ENCODE measurements at places on chromosomes 1 and 21. TPM values are rescaled to one million over a fixed set of nuclear protein-coding genes. Genes with fewer than 3 reads are reported as not detected.

The TMEM125 gene
- not detected for total RNA-seq

The KRTAP19-1 gene
- total RNA-seq, result not detected

DNA sequence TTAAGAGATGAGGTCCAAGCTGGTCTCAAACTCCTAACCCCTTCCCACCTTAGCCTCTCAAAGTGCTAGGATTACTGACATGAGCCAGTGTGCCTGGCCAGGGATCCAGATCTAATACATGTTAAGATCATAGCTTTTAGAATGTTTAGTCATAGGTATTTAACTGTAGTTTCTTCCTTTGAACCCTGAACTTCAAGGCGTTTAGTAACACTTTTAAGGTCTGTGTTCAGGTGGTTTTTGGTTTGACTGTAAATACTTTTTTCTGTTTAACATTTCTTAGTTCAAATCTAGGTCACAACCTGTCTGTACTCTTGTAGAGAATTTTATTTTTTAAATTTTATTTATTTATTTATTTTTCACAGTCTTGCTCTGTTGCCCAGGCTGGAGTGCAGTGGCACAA, 28.1 kb downstream of the RAP1A start:
- no peak for DNase-seq

GRCh38 chr1:24912376-24913273, 17.5 kb downstream of the RUNX3 start:
- no peak for DNase-seq

DNA sequence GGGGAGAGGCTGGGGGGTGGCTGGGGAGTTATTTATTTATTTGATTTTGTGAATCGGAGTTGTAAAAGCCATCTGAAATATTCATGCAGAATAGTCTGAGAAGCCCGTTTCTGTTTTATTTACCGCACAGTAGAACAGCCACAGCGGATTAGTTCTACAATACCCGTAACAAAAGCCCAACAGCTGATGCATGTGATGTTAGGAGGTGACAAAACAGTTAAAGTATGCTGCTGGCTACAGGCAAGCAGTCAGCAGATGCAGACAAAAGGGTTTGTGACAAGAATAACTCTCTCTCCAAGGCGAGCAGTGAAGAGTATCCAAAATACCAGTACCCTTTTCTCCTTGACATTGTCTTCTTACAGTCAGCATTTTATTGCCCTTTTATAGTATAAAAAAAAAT, 42.0 kb downstream of the PROX1 start:
- no peak for DNase-seq

DNA sequence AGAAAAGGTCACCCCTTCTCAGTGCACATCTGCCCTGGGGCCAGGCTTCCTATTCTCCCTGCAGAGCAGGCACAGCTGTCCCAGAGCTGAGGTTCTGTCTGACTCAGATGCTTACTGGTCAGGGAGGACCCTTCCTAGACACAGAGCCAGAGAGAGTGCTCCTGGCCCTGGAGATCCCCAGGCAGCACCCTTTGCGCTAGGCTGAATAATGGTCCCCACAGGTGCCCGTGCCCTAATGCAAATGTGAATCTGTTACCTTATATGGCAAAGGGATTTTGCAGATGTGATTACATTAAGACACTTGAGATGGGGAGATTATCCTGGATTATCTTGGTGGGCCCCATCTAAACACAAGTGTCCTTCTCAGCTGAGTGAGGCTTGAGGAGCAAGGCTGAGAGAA, 2.6 kb upstream of the TNNI1 start:
- DNase-seq, result no peak

DNA sequence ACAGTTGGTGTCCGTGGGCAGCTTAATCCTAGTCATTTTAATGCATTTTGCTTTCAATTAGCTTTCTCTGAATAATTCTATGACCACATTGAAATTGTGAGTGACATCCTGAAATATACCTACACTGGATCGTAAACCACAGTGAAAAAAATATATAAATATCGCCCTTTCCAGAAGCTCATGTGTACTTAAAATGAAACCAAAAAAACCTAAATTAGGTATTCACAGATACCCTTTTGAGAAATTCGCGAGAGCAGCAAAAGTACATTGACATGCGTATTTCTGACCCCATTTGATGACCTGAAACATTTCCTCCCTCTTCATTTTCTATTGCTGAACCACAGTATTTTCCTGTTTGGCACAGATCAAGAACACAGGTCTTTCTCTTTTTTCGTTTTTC, 253.8 kb downstream of the LTN1 start:
- no peak for DNase-seq

- DNase-seq, result no peak
These were observed 29.7 kb downstream of the NTMT2 start for GRCh38 chr1:170175484-170175883.

DNA sequence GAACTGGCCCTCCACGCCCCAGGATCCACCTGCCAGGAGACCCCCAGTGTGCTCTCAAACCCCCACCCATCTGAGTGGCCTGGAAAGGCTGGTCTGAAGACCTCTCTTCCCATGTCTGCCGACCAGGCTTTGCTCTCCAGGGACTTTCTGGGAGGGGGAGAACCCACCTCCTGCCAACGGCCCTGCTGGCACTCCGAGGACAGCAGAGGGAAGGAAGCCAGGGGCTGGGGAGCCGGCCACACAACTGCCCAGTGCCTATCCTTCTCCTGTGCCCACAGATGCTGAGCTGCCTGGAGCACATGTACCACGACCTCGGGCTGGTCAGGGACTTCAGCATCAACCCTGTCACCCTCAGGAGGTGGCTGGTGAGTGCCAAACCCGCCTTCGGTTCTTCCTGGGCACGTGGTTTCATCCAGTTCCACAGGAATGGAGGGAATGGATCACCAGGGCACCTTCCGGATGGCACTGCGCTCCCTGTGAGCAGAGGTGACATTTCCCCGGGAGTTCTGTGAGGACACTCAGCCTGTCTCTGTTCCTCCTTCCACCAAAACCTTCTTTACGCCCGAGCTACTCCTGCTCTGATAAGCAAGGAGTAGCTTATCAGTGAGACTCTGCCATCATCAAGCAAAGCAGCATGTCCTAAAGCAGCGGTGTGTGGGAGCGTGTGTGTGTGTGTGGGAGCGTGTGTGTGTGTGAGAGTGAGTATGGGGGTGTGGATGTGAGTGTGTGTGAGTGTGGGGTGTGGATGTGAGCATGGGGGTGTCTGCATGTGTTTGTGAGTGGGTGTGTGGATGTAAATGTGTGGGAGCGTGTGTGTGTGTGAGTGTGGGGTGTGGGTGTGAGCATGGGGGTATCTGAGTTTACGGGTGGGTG, 105.5 kb downstream of the PDE9A start:
- DNase-seq, result no peak

DNA sequence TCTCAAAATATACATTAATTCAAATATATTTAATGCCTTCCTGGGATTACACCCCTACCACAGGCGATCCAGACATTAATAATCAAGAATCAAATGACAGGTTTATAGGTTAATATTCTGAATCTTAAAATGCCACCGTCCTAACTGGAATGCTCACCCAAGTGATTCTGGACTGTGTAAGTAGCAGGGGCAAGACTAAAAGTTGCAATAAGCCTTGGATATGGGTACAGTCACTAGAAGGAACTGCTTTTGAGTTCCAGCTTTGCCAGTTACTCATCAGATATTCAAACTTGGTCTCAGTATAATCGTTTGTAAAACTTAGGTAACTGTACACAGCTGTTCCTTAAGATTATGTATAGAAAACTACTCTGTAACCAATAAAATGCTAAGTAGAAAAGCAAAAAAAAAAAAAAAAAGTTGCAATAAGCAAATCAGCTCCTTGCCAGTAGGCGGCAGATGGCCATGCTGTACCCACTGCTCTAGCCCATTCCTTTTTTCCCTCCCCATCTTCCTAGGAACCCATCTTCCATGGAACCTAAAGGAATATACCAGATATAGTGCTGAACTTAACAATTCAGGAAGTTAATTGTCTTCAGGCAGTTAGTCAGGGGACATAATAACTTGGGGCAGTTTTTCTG, 10.5 kb downstream of the RO60 start:
- DNase-seq, result no peak

DNA sequence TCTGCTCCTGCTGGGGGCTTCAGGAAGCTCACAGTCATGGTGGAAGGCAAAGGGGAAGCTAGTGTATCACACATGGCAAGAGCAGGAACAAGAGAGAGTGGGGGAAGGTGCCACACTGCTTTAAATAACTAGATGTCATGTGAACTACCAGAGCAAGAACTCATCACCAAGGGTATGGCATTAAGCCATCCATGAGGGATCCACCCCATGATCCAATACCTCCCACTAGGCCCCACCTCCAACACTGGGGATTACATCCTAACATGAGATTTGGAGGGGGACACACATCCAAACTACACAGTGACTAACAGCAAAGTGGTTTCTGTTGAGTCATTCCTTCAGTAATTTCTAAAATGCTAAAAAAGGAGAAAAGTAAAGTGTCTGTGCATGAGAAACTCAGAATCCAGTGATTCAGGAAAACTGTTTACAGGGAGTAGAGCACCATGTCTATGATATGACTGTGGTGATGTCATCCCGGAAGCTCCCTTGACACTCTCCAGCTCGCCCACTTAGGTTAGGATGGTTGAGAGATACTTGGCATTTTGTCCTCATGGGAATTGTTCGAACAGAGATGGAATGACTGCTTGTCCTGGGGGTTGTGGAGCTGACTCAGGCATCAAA, 50.3 kb downstream of the CHD1L start:
- DNase-seq, result no peak
